ENCODE measurements at places on chromosomes 12 and 14.

GRCh38 chr14:58151133-58152013, 640 bp downstream of the ARMH4 start:
- DNase-seq = peak; percentile 36

DNA sequence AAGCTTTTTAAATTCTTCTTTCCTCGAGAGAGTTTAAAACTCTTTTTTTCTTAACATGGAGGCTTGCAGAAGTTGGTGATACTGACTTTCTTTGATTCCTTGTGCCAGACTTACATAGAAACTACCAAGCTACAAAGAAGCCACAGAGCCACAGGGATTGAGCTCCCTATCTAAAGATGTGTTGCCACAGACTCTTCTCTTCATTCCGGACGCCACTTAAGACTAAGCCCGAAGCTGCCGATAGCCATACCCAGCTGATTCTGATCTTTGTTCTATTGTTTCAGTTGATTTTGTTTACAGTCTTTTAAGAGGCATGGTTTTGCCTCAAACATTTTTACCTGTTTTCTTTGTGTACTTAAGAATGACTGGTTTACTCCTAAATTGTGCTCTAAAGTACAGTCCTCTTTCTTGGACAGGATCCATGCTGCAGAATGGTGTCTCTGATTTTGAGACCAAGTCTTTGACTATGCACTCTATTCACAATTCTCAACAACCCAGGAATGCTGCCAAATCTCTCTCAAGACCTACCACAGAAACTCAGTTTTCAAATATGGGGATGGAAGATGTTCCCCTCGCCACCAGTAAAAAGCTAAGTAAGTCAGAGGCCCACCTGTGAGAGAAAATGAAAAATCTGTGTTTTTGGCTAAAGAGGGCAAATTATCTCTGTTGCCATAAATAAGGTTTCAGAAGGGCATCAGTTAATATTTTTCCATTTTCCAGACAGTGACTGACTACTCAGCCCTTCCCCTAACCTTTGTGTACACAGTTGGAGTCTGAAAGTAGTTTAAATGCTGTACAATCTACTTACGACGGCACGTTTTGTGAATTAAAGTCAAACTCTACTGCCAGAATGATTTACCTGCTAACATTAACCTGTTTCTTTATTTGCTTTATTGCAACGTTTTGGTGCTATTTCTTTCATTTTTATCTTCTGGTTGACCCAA, 42.1 kb upstream of the KCNH3 start:
- DNase-seq = no peak

DNA sequence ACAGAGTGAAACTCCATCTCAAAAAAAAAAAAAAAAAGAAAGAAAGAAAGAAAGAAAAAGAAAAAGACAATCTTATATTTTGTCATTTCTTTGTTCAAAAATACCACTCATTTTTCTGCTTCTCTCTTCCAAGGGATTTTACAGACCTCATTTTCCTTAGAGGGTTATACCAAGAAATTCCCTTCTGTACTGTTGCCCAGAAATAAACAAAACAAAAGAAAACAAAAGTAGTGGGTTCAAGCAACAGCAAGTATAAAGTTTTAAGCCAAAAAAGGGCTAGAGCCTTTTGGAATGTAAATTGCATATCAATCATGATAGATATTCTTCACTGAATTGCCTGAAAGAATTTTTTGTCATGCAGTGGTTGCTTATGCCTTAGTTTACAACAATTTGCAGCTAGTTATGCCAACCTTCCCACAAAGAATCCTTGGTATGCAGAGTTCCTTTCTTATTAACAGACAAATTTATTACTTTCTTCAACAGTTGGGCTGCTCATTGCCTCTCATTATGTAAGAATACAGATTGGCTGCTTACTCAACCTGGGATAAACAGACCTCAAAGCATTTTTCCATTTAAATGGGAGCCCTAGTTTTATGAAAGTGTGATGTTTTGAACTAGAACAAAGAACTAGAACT, 129.1 kb upstream of the PPFIA2 start:
- DNase-seq = no peak

DNA sequence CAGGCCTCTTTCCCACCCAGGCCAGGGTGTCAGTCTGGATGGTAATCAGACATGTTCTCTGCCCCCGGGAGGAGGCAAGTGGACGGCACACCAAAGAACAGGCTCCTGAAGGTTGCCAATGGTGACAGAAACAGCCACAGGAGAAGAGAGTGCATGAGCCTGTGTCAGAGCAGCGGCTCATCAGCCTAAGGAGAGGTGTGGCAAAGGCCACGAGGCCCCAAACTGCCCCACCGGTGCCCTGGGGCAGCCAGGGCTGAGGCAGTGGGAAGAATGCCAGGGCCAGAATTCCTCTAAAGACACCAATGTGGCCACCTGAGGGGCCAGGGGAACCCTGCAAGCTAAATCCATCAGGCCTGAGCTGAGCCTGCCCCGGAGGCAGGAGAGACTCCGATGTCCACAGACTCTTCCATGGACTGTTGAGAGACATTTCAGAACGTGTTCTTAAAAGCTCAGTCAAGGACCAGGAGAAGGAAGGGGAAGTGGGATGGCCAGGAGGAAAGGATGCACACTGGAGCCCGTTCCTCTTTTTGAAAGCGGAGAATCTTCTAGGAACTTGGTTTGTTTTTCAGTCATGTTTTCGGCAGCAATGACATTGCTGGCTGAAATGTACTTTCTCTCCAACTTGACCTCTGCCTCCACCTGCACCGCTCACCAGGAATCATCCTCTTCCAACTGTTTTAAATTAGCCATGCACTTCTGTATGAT, 176.3 kb upstream of the FKBP4 start:
- peak; percentile 60 for DNase-seq

GRCh38 chr14:32397861-32398640, 69.0 kb downstream of the AKAP6 start:
- DNase-seq = no peak

- DNase-seq = peak; percentile 64
These were observed 173.2 kb downstream of the SLC35F4 start for GRCh38 chr14:57692671-57693070.

GRCh38 chr14:42222924-42223471, 616.3 kb downstream of the LRFN5 start:
- peak; percentile 1 for DNase-seq

DNA sequence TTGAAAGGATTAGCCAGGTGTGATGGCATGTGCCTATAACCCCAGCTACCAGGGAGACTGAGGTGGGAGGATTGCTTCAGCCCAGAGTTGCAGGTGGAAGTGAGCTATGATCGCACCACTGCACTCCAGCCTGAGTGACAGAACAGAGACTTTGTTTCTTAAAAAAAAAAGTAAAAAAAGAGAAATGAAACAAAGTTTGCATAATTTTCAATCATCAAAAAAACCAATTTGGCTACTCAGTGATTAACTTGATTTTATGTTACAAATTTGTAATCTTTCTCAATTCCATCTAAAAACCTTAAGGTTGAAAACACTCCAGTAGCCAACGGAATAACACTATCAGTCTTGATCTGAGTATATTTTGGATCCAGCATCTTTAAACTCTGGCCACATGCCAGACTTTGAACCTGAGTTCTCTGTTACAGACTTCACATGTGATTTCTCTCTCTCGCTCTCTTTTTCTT, 12.6 kb upstream of the DENND5B start:
- DNase-seq = no peak

- no peak for DNase-seq
These were observed 23.6 kb downstream of the MMAB start for GRCh38 chr12:109549613-109550270.

GRCh38 chr12:46494424-46494823, 121.9 kb upstream of the SLC38A2 start:
- no peak for DNase-seq

GRCh38 chr14:89922031-89922907, 32.3 kb downstream of the EFCAB11 start:
- DNase-seq = no peak

DNA sequence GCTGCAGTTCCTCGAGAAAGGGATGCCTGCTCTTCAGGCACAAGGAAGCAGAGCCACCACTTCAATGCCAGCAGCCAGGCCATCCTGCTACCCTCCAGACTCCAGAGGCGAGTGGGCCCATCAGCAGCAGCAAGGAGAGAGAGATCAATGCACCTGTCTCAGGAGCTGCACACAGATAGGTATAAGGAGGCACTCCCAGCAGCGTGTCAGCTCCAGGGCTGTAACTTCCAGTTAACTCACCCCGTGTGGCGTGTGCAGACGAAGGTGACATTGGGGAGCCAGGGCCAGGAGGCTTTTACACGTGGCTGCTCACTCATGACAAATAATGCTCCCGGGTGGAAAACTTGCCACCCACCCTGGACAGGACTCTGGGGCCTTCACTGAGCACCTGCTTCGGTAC, 24.2 kb downstream of the GALNT16 start:
- DNase-seq = no peak

- DNase-seq = no peak
These were observed 300.1 kb upstream of the FKBP4 start for GRCh38 chr12:2494486-2495192.

GRCh38 chr12:79935624-79936345, 888 bp upstream of the PPP1R12A start:
- no peak for DNase-seq

DNA sequence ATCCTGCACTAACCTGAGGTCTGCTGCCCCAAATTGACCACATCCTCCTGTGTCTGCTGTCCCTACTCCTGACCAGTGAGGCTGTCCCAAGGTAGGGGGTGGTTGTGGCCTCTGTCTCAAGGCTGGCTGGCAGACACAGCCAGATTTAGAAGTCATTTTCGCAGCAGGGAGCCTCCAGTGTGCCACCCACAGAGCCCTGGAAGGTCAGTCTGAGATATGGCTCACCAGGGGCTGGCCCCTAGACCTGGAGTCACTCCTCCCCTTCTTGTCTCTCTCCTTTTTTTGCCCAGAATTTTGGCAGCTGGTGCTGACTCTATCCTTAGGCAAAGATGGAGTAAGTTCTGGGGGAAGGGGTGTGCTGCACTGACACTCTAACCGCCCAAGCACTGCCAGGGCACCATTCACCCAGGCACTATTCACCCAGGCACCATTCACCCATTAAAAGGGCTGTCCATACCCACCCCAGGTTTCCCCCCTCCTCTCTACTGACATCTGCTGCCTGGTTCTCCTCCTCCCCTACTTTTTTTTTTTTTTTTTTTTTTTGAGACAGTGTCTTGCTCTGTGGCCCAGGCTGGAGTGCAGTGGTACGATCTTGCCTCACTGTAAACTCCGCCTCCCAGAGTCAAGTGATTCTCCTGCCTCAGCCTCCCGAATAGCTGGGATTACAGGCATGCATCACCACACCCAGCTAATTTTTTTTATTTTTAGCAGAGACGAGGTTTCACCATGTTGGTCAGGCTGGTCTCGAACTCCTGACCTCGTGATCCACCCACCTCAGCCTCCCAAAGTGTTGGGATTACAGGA, 7.7 kb downstream of the DDN start:
- DNase-seq = no peak

DNA sequence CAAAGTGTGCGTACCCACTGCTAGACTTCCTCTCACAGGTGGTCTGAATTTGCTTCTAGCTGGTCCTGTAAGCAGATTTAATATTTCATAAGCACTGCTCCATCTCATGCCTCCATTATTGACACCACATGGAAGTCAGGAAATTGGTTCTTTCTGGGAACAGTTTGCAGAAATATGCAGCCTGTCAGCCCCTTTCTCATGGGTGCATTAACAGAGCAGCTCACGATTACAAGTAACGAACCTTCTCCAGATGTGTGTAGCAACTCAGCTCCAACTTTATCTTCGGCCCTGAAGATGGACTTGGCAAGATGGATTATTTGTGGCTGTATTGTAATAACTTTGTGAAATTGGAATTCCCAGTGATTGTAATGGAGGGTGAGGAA, 214.5 kb upstream of the DDHD1 start:
- DNase-seq = no peak

DNA sequence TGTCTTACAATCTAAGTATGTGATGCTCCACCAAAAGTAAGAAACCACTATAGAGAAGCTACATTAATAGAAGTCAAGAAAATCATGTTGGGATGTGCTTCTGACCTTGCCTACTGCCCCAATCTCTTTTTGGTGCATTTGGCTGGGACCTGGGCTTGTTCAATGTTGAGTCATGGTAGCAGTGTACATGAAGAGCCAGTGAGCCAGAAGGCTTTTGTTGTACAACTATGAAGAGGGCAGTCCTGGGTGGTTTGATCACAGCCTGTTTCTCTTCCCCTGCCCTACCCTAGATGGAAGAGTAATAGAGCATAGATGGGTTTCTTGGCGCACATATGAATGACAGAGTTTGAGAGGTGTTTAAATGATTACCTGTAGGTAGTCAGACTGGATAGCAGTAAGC, 56.4 kb downstream of the UBR7 start:
- no peak for DNase-seq

GRCh38 chr12:64544371-64545080, 65.8 kb upstream of the RASSF3 start:
- no peak for DNase-seq

DNA sequence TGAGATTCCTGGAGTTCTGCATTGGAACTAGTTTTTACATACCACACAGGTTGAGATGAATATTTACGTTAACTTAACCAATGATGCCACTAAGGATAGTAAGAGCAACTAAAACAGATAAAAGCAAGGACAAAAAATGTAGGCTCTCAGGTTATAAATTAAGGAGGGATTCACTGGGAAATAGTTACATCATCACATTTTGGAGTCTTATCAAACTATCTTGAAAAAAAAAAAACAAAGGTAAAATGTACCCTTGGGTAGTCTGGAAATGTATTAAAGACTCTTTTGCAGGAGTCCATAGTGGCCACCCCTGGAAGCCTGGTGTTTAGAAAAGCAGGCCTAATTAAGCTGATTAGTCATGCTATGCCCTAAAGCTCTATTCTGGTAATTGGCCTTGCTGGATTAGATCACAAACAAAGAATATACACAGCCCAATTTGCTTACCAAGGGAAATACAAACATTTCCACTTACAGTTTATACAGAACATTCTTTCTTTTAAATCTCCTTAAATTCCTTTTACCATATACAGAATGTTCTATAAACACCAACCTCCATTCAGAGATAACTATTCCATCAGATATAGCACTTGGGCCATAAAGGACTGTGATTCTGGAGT, 39.3 kb downstream of the SLC25A47 start:
- DNase-seq = no peak

Measured in KBM-7 (cell line).